ENCODE measurements at places on chromosomes 4 and X.

- no peak for DNase-seq
Measured at GRCh38 chr4:150570862-150571261, 11.1 kb upstream of the MAB21L2 start.

- DNase-seq = no peak
Measured at GRCh38 chrX:95427389-95427788, 1257.3 kb upstream of the DIAPH2 start.

GRCh38 chr4:1532549-1533395, 126.5 kb upstream of the NKX1-1 start:
- no peak for DNase-seq

DNA sequence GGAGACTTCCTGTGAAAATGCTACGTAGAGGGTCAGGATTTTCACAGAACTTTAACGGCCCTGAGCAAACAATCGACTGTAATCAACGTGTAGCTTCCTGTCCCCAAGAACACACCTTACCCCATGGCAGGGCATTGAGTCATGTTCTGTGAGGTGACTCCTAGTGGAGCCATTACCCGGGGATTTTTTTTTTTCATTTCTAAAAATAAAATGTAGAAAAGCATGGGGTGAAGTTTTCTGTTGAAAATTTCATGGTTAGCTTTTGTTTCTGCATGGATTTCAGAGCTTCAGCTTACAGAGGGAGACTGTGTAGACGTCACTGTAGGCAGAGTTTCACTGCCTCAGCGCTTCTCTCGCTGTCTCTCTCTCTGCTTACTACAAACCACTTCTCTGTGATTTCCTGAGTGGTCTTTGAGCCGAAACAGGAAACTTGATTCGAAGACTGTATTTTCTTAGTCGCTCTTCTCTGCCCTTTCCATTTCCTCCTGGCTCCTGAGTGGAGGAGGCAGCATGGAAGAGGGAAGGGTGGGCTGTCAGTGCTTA, 111.7 kb downstream of the NFKB1 start:
- no peak for DNase-seq

DNA sequence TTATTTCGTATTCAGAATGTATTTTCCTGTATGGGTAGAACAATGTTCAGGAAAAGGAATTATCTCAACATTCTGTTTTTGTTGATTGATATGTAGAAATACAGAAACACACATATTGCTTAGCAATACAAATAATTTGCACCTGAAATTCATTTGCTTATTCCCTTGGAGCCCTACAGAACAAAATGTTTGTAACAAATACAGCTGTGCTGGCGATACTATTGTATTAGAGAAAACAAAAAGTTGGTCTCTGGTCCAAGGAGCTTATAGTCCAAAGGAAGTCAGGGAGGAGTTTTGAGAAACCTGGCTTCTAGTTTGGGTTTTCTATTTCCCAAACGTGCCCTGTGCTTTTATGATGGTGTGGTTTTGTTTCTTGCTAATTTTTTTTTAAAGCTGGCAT, 37.8 kb upstream of the CAPN6 start:
- DNase-seq = no peak

GRCh38 chr4:152974468-152975379, 38.6 kb downstream of the FHDC1 start:
- no peak for DNase-seq

- DNase-seq = no peak
Measured at GRCh38 chr4:24889991-24890390, 22.9 kb downstream of the CCDC149 start.

- no peak for DNase-seq
Measured at GRCh38 chrX:22541926-22542325, 269.2 kb downstream of the CBLL2 start.

DNA sequence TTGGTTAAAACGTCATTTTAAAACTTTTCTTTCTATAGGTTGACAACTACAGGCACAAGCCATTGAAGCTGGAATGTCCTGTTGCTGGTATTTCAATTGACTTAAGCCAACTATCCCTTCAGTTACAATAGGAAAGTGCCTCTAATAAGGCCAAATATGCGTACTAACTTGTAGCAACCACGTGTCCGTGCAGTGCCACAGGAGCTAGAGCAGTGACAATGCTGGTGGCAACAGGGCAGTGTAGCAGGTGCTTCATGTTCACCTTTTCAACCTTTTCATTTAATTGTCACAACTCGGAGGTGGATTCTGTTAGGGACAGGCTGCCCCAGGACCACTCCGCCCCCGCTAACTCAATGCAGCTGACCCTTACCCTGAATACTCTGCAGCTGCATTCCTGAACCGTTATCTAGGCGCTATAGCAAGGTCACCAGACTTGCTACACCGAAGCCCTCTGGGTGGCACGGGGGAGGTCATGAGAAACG, 37.7 kb downstream of the ERVMER34-1 start:
- no peak for DNase-seq

Data from hypothalamus (tissue), 51 donors.